ENCODE measurements at places on chromosomes 7 and 10.
A peak's percentile ranks its signal among the peaks of the same experiment; 100 is the strongest.

GRCh38 chr10:4216726-4217125, 431.7 kb upstream of the KLF6 start:
- DNase-seq, result no peak

- DNase-seq, result no peak
Measured at GRCh38 chr7:151672716-151673115, 153.0 kb upstream of the RHEB start.

DNA sequence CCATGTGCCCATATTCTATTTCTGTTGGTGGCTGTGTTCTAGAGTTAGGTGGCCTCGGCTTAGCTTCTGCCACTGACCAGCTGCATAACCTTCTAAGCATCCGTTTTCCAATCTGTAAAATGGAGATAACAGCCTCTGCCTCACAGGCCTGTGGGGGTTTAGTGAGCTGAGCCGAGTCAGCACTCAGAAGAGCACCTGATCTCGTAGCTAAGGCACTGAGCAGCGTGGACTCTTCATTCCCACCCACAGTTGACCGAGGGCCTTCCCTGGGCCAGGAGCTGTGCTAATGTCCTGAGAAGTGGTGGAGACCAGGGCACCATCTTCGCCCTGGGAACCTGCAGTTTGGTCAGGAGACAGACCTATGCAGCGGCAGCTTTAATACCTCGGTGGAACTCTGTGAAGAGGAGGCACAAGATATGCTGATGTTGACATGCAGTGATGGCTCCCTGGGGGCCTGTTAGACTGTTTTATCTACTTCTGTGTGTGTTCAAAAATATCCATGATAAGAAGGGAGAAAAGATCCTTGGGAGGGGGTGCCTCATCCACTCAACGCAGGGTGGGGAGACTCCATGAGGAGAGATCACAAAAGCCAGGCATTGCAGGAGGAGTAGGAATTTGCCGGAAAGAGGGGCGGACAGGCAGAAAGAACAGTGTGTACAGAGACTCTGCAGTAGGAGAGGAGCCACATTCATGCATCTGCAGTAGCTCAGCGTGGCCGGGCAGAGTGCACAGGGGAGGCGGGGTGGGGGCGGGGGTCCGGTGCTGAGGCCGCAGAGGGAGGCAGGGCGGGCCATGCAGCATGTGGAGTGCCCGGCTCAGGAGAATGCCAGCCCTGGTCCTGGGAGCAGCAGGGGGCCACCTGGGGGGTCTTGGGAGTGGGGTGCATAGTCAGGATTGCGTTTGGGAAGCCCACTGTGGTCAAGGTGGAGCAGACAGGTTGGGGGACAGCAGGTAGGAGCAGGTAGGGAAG, 136.8 kb downstream of the C10orf105 start:
- no peak for DNase-seq

DNA sequence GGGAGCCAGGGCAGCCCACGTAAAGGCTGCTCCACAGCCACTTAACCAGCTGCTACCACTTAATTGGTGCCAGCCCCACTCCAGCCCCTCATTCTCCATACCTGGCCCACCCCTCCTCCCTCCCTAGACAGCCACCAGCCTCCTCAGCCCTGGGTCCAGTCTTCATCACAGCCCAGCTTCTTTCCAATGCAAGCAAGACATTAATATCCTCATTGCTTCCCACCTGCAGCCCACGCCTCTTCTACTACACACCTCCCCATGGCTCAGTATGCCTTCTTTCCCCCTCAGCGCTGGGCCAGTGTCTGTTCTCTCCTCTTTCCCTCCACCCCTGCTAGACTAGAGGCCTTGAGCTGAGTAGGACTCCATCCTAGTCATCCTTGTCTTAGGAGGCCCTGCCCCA, 33.5 kb upstream of the UNC5B start:
- no peak for DNase-seq

DNA sequence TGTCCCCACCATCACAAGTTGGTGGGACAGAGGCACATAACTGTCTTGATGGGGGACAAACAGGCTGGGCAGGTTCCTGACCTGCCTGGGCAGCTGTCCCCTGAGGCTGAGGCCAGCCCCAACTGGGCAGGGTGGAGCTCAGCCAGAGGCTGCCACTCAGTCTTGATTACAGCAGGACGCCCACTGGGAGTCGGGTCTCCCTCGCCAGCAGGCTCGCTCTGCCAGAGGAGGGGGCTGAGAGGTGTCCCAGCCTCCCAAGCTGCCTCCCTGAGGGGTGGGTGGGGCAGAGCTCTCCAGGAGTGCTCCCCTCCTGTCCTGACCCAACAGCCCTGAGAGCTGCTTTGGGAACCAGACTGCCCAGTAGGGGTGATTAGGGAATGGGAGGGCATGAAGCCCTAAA, 1.8 kb upstream of the CAMK2G start:
- DNase-seq, result no peak

GRCh38 chr10:76021398-76021797, 590.0 kb downstream of the LRMDA start:
- DNase-seq, result no peak

DNA sequence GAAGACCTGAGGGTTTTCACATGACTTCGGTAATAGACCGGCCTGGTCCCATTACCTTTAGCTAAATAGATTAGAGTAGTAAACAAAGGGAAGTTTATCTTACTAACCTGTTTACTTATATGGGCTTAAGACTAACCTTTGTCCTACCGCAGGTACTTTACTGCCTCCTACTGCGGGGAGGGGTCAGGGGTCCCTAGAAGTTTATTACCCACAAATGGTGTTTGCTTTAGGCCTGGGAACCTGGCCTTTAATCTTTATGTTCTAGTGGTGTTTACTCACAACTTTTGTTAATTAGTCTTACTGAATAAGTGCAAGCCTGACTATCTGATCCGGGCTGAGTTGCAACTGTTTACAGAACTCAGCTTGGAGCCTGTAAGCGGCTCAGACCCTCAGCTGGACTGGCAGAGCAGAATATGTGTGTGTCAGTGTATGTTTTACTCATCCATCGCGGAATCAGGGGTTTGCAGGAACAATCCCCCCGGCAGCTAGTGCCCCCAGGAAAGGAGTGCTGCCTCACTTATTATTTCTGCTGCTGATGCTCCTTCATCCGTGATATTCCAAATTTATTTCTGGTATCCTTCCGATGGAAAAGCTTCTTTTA, 578.9 kb upstream of the SEMA3D start:
- DNase-seq, result no peak

DNA sequence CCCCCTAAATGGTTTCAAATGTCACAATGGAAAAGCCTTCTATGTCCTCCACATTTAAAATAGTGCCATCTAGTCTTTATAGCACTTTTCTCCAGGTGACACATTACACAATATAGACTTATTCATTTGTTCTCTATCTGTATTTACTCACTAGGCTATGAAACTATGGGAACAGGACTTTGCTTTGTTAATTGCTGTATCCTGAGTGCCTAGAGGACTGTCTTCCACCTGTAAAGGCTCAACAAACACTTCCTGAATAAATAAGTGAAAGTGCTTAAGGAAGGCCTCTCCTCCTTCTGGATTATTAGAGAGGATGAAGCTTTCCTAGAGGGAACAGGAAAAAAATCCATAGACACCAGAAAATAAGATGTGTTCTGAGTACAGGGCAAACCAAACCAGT, 397.6 kb upstream of the LRRN3 start:
- DNase-seq, result no peak

DNA sequence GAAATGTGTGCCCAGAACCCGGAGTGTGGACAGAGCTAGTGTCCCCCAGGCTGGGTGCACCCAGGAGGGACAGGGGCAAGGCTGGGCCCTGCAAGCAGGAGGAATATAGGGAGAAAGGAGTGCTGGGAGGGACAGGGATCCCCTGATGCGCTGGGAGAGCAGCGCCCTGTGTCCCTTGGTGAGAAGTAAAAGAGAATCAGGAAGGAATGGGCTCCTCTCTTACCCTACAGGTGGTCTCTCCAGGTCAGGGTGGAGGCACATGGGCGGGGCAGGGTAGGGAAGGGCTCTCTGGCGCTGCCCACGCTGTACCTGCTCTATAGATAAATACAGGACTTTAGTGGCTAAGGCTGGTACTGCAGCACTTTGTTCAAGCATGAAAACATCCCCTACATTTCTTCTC, 753.8 kb downstream of the GRID1 start:
- DNase-seq, result no peak

GRCh38 chr7:100968650-100969049, 715 bp upstream of the MUC12 start:
- no peak for DNase-seq

DNA sequence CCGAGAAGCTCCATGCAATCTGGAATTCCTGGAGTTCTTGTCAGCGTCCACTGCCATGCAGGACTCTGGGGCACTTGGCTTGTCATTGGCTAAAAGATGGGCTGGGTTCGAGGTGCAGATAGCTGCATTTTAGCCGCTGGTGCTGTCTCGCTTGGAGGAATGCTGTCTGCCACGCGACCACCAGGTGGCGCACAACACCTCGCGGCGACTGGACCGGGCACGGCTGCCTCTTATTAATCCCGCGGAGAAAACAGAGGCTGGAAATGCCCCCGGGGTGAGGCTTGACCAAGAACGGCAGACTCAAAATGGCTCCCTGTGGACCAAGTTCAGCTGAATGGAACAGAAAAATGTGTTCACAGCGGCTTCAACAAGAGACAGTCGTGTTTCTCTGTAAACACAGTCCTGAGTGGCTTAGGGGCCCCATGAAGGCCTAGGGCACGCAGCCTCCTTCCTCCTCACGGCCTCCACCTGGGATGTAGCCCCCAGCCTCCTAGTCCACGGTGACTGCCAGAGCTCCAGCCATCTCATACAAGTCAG, 46.2 kb downstream of the AOC1 start:
- DNase-seq, result peak; percentile 60

DNA sequence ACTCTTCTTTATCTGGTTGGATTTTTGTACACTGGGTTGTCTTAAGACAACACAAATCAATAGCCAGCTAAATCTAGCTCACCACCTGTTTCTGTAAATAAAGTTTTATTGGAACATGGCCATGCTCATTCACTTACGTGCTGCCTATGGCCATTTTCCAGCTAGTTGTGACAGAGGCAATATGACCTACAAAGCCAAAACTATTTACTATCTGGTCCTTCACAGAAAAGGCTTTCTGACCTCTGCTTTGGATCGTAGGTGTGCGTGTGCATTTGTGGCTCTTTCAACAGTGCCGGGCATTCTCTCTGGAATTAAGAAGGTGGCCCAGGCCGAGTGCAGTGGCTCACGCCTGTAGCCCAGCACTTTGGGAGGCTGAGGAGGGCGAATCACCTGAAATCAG, 45.5 kb downstream of the NRAP start:
- DNase-seq, result no peak

DNA sequence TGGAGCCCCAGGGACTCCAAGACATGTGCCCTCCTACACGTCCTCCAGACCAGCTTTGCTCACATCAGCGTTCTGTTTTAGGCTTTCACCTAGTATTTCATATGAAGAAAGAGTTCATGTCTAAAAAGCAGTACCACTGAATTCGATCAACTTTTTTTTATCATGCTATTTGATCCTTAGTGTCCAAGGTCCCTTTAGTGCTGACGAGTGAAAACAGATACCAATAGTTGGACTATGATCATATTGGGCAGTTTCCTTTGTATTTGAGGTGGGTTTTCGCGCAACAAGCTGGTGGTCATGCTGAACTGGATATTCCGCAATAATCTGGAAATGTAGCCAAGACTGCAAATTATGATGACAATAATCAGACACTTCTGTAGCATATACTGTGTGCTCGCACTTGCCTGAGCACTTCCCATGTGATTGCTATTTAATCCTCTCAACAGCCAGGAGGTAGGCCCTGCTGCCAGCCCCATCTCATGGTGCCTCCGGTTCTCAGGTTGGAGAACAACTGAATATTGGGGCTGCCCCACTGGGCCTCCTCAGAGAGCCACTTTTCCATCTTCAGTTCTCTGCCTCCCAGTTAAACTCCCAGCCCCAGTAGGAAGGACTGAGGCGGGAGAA, 65.9 kb downstream of the RBM20 start:
- DNase-seq, result no peak

DNA sequence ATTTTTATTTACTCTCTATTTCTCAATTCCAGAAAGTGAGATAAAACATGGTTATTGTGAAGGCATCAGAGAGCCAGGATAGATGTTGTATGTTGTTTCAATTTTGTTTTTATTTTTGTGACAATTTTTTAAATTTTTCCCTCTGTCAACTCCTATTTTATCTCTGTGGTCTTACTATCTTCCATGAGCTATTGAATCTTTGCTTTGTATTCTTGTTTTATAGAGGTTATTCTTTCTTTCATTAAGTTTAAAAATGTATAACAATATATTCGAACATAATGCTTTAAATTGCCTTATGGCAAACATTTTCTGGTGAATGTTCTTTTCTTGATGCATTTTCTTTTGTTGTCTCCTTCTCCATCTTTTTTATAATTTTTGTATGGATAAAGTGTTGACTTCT, 78.4 kb downstream of the POU6F2 start:
- no peak for DNase-seq

- no peak for DNase-seq
Measured at GRCh38 chr10:78341953-78342614, 308.4 kb downstream of the RPS24 start.

DNA sequence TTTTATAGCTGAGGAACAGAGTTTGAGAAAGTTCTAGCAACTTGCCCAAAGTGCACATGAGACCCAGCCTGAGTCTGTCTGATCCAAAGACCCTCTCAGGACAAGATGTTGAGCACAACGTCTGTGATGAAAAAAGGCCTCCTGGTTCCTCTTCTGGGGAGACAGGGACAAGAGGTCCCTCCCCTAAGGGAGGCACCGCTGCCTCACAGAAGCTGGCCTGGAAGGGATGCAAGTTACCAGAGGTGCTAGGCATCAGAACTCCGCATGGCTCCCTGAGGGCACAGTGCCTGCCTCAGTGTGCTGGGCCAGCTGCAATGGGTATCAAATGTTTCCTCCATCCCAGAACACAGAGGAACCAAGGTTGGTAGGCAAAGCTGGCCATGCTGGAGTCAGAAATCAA, 302.4 kb downstream of the GRID1 start:
- DNase-seq, result no peak

DNA sequence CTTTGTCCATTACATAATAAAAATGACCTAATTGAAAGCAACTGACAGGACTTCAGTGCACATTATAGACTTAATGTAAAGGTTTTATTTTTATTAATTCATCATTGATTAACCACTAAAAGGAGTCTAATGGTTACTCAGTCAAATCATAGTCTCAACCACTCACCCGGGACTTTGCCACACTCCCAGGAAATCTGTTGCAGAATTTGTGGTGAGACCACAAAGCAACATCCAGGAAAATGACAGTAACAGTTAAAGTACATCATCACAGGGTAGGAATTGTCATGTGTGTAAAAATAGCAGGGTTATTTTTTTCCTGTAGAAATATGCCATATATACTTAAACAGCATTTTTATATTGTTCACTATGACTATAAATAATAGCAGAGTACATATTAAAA, 6.3 kb upstream of the HGF start:
- DNase-seq, result no peak

DNA sequence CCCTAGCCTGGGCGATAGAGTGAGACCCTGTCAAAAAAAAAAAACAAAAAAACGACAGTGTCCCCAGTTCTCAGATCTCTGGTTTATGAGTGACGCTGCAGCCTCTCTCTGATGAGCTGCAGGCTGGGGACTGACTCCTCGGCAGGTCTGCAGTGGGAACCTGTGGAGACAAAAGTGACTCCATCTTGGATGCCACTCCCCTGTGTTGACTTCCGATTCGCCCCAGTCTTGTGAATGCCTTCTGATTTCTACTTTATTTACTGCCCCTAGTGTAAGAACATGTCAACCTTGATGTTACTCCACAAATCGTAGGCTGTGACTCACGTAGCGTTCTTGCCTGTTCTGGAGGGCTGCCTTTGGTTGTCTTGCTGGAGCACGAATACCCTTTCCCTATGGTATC, 6.2 kb downstream of the TACR2 start:
- DNase-seq, result no peak

- no peak for DNase-seq
Measured at GRCh38 chr7:131995324-131995723, 438.9 kb upstream of the PODXL start.

GRCh38 chr7:44911911-44912310, 26.6 kb upstream of the PURB start:
- no peak for DNase-seq

All from NCI-H1694 (cell line).